ENCODE measurements at places on chromosomes 3 and 15.

- DNase-seq: no peak
Observed at GRCh38 chr3:32577581-32578556, 7.2 kb upstream of the DYNC1LI1 start.

DNA sequence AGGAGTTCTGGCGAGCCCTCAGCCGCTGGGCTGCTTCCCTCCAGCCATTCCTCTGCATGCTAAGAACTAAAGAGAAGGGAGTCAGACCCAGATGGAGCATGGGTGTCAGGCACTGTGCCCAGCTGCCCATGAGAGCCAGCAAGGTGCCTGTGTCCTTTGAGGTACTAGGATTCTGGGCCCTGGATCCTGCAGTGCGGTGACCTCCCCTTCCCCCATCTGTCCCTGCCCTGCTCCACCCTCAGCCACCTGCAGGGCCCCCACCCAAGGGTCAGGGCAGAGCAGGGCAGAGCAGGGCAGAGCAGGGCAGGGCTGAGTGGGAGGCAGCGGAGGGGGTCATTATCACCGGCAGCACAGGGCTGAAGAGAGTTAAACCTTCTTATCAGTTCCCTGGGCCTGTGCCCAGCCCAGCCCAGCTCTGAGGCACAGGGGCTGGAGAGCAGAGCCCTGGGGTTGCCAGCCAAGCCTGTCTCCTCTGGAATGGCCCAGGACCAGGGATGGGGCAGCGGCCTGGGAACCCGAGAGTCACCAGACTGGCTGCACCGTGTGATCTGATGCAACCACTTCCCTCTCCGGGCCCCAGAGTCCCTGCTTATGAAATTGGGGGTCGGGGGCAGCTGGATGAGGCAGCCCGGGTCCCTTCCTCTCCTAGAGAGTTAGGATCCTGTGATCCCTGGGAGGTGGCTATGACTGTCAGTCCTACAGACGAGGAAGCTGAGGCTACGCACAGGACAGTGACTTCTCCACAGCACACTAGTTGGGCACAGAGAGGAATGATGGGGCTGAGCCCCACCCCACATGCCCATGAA is 17.3 kb downstream of the ZDHHC19 start:
- peak; percentile 95 for DNase-seq

DNA sequence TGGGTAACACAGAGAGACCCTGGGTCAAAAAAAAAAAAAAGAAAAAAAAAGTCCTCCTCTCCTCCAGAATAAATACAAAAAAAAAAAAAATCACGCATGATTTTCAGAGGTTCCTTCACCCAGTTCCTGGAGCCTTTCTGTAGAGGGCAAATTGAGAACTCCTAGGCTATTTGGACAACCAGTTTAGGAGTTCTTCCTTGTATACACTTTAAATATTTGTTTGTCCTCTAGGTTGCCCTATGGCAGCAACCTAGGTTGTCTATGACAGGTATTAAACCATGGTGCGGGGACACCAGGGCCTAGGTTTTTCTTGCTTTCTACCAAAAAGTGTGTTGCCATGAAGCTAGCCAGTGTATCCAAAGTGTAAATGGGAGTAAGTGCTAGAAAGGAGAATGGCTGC is 3.8 kb upstream of the ZFYVE19 start:
- no peak for DNase-seq

- no peak for DNase-seq
Observed at GRCh38 chr3:52029053-52029452, 27.3 kb downstream of the DUSP7 start.

GRCh38 chr15:67108122-67108961 is 42.9 kb downstream of the SMAD3 start:
- DNase-seq: no peak

DNA sequence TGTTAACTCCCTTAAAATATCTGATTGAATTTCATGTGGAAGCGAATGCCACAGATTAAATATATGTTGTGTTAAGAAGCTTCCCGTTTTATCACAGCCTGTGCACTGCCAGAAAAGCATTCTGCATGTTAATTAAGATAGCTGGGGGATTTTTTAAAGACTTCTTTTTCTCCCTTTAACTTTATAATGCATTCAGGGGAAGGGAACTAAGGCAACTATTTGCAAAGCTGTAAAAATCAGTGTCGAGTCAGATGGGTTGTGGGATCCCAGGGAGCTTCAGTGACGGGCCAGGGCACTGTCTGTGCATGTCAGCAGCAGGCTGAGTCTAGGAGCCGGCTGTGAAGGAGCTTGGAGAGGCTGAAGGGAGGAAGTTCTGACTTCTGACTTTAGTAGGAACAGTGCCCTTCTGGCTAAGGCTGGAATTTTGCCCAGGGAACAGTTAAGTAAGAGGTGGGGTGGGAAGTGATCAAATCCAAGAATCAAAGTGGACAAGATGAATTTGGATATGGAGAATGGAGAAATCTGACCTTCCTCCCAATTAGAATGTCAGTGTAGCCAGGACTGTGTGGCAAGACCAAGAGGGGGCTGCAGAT is 77.7 kb downstream of the ABHD5 start:
- DNase-seq: no peak

- DNase-seq: peak; percentile 26
Observed at GRCh38 chr15:88331291-88331690, 74.8 kb upstream of the NTRK3 start.

- DNase-seq: no peak
Observed at GRCh38 chr3:105513042-105513441, 146.3 kb downstream of the ALCAM start.

GRCh38 chr3:26104851-26105251 is 315.0 kb downstream of the OXSM start:
- DNase-seq: no peak

DNA sequence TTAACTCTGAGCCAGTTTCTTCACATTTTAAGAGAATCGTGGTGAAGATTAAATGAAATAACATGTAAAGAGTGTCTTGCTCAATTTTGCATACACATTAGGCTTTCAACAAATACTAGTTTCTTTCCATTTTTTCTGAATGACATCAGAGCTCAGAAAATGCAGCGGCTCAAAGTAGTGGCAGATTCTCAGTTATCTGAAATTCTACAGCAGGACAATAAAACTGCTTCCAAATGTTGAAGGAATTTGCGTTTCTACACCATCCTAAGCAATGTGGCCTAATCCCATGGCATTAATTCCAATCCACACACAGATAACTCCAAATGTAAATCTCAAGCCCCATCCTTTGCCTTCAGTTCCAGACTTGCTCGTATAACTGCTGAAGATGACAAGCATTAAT is 115.8 kb downstream of the PLCH1 start:
- no peak for DNase-seq

DNA sequence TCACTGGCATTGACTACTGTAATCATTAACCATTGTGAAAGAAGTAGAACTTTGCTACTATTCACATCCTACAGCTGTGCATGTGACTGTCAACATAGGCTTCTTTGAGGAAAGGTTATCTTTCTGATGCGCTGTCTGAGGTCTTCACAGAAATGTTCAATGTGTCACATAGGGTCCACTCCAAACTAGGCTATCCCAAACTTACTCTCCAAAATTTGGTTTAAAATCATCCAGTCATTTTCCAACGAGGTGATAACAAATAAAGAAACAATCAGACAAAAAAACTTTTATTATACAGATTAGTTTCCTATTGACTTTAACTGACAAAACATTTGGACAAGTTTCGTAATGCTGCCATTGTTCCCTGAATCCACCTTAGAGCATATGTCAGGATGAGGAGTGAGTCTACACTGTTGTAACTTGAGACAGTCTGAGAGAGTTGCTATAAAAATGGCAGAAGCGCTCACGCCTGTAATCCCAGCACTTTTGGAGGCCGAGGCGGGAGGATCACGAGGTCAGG is 511.6 kb downstream of the PLOD2 start:
- DNase-seq: no peak

GRCh38 chr3:11331101-11331500 is 58.9 kb downstream of the ATG7 start:
- DNase-seq: no peak

- DNase-seq: no peak
Observed at GRCh38 chr3:46669191-46669999, 24.1 kb downstream of the ALS2CL start.

- no peak for DNase-seq
Observed at GRCh38 chr15:90046911-90047392, 45.8 kb downstream of the ZNF710 start.

DNA sequence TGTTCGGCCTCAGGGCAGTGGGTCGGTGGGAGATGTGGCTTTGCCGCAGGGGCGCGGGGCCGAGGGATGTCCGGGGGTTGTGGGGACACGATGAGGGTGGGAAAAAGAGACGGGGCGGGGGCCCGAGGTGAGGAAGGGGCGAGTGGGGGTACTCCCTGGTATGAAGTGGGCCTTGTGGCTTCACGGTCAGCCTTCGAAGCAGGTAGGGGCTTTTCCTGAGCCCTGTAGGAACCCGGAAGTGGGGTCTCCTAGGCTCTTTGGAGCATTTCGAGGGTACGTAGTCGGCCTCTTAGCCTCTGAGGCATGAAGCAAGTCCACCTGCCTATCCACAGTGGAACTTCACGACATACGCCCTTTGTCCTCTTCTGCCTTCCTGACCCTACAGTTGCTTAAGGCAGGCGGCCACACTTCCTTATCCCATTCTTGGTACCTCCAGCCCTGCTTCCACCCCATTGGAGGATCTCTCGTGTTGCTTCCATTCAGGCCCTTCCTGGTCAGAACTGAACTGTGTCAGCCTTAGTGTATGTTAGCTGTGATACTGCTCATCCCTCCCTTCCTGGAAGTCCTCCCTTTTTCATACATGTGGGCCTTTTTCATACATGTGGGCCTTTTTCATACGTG is 389 bp downstream of the ARPC4 start:
- peak; percentile 37 for DNase-seq

- no peak for DNase-seq
Observed at GRCh38 chr3:104908761-104909160, 457.9 kb upstream of the ALCAM start.

DNA sequence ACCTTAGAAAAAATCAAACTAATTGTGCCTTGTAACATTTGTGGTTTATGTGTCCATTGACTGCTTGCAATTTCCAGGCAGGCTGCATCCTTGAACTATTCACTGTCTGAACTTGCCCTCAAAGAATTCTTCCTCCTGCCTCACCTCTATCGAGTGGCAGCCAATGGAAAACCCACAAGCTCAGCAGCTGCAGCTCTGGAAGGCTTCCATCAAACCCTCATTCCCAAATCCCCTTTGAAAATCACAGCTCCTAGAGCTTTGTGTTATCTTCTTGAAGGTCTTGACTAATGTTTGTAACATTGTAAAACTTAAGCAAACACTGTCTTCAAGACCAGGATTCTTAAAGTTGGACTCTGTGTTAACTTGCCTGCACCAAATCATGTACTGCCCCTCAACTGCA is 81.1 kb downstream of the FILIP1L start:
- no peak for DNase-seq

DNA sequence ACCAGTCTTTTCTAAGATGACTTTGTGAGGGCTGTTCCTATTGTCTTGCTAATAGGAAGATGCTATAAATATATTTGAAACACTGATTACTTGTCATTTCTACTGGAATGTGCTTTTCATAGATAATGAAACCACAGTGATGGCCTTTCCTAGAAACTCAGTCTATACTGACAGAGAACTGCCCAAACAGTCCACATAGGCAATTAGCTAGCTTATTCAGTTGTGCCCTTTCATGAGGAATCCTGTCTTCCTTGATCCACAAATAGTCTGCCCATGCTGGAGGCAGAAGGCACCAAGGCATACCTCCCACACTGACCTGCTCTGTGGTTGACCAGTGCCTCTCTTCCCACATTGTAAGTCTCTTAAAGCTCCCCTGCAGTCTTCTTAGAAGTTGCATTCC is 135.9 kb downstream of the CMSS1 start:
- no peak for DNase-seq

- no peak for DNase-seq
Observed at GRCh38 chr3:36635731-36636130, 128.6 kb downstream of the DCLK3 start.

DNA sequence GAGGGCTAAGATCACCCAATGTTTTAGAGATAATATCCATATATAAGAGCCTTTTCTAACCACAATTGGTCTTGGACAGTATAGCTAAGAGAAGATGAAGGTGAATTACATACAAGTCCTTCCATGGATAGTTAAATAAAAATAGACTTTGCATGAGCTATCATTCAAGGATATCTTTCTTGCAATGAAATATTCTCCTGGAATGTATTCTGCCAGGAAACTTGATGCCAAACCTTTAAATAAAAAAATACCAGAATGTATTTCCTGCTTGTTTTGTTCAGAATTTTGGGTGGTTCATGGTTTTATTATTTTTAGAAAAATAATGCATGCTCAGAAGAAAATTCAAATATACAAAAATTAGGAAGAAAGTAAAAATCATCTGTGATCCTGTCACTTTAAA is 88.8 kb upstream of the PPIB start:
- DNase-seq: no peak

- DNase-seq: no peak
Observed at GRCh38 chr15:49458145-49458544, 35.1 kb downstream of the FGF7 start.

- no peak for DNase-seq
Observed at GRCh38 chr3:33030802-33031201, 66.1 kb downstream of the GLB1 start.

DNA sequence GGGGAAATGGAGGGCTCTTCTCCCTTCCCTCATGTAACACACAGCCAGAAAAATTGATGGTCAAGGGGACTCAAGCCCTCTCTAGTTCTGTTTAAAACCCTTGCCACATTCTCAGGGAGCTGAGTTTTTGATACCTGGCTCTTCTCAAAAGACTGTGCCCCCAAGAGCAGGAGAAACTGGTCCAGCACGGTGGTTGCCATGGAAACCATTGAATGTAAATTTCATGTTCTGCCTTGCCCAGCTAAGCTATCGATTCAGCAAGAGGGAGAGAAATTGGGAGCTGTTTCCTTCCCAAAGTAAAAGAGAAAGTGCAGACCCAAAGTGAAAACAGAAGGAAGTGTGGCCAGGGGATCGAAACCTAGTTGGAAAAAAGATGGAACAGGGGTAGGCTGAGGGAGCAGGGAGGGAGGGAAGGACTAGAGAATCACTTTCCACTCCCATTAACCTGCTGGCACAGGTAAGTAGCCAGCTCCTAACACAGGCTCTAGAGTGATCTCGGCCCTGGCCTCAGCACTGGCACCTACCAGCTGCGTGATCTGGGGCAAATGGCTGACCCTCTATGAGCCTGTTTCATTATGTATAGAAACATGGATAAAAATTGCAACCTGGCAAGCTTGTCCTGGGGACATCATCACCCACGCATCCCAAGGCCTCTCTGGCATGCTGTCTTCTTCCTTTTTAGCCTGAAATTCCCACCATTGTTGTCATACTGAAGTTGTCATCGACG is 140.9 kb downstream of the TPRA1 start:
- DNase-seq: no peak

- no peak for DNase-seq
Observed at GRCh38 chr3:17573396-17573795, 169.0 kb downstream of the TBC1D5 start.

- no peak for DNase-seq
Observed at GRCh38 chr3:125140818-125141595, 71.5 kb downstream of the SLC12A8 start.

Data from hematopoietic multipotent progenitor cell treated with erythropoietin and hydrocortisone succinate and interleukin-3 and kit ligand, for 15 days (in vitro differentiated cells).